Activated CD8-positive, alpha-beta memory T cell treated with anti-CD3 and anti-CD28 coated beads, Interleukin-2, amount 50 U/mL, for 4 hours (primary cell): ENCODE measurements at places on chromosomes 7 and 10.

GRCh38 chr10:94279835-94280709 lies 82.7 kb downstream of the NOC3L start:
- peak; percentile 48 for DNase-seq

GRCh38 chr7:34727464-34727995 lies 69.5 kb downstream of the NPSR1 start:
- no peak for DNase-seq

- no peak for DNase-seq
These were observed 327.8 kb downstream of the WDR11 start for GRCh38 chr10:121179006-121179405.

GRCh38 chr7:155808549-155809331 lies 3.5 kb downstream of the SHH start:
- DNase-seq, result no peak

DNA sequence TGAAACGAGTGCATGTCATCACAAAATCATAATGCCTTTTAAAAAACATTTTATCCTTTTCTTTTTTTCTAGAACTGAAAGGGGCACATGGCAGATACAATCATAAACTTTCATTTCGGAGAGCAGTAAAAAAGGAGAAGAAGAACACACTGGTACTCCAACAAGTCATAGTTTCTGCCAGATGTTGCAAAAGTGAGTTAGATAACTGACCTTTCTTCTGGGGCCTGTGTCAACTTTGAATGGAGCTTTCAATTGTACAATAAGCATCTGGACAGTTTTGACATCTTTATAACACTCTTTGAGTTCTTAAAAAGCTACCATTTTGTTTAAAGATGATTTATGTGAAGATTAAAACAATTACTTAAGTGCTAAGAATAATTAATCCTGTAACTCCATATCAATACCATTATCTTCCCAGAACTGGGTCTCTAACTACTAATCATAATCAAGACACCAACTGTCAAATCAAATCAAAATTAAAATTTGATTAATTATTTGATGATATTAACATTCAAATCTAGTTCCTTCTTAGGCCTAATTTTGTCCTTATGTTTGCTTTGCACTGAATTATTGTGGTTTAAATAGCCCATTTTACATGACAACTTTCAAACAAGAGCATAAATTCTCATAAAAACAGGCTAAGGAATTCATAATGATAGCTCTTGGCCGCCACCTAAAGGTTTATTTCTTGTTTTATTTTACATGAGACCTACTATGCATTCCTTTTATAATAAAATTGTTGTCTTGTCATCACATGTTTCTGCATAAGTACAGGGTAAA lies 19.5 kb upstream of the ITGB8 start:
- no peak for DNase-seq

GRCh38 chr7:142925413-142925812 lies 8.1 kb downstream of the TRPV5 start:
- DNase-seq, result no peak

- DNase-seq, result no peak
These were observed 4.2 kb upstream of the ASB4 start for GRCh38 chr7:95481271-95482165.

GRCh38 chr7:87635921-87636320 lies 7.7 kb downstream of the RUNDC3B start:
- no peak for DNase-seq

GRCh38 chr10:103727991-103728689 lies 127.2 kb downstream of the SH3PXD2A start:
- no peak for DNase-seq

DNA sequence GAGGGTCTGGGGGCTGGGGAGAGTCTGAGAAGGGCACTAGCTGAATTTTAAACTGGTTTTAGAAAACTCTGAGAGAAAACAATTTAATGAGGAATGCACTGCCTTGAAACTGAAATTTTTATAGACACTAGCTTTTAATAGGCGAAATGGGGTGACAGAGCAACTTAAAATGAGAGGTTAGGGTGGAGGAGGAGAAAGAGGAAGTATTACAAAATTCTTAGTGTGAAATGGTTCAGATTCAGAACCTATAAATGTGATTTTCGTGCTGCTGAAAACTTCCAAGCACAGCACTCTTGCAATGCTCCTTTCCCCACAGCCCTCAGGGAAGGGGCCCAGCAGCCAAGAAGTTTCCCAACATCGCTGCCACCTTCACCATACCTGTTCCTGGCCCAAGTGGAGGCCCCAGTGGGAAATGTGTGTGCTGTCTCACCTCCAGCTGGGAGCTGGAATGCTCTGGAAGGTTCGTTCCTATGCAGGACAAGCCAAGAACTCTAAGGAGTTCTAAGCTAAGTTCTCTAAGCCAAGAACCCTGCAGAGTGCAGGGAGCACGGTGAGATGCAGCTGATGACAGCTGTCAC lies 60.0 kb downstream of the ATXN7L1 start:
- no peak for DNase-seq

DNA sequence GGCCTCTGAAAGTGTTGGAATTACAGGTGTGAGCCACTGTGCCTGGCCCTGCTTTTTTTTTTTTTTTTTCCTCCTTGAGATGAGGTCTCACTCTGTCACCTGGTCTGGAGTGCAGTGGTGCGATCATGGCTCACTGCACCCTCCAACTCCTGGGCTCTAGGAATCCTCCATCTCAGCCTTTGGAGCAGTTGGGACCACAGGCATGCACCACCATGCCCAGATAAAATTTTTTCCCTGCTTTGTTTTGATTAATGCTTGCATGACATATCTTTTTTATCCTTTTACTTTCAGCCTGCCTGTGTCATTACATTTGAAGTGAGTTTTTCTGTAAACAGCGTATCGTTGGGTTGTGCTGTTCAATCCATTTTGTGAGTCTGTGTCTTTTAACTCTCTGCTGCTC lies 97.0 kb downstream of the ANKRD61 start:
- no peak for DNase-seq

DNA sequence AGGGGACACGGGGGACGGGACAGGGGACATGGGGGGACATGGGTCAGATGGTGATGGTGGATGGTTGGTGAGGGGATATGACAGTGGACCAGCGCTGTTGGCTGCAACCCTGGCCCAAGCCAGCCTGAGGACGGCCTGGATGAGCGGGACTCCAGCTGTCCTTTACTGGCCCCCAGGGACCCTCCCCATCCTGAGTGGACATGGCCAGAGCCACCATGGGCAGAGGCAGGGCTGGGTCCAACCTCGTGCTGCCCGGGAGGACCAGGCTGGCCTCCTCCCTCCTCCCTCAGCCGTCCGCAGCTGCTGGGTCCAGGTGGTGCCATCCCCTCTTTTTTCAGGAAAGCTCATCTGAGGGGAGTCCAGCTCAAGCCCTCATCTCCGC lies 30.4 kb downstream of the GET4 start:
- DNase-seq, result no peak

- DNase-seq, result no peak
These were observed 102.3 kb upstream of the PLXDC2 start for GRCh38 chr10:19713800-19714525.

- no peak for DNase-seq
These were observed 45.0 kb upstream of the STK17A start for GRCh38 chr7:43537765-43538403.

- no peak for DNase-seq
These were observed 3.5 kb downstream of the RASSF4 start for GRCh38 chr10:44962870-44963738.

DNA sequence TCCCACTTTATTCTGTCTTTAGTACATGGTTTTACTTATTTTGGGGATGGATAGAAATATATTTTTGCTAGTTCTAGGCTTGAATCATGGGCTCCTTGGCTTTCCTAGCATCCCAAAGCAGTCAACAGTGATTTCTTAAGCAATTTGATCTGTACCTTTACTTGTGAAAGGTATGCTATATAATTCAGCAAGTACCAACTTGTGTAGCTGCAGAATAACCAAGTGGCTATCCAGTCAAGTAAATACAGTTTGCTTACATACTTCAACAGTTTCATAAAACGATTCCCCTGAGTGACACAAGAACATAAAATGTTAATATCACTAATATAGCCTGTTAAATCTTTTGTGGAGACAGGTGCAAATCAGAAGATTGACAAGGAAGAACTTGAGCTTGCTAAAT lies 67.2 kb downstream of the PODXL start:
- no peak for DNase-seq
